GM12864 (cell line): ENCODE measurements at places on chromosomes 16 and 17.

DNA sequence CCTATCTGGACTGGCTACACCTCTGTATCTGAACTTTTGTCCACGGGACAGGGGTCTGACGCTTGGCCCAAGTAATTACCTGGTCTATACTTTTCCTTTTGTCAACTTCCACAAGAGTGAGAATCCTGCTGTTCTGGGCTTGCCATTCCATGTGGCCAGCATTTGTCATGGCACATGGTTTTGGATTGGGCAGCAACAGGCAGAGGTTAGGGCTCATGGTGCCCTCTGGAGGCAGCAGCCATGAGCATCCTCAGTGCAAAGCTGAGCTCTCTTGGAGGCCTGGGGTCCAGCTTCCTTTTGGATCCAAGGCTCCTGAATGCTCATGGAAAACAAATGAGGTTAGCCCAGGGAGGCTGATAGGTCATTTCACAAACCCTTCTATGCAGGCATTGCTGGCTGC lies 7.5 kb upstream of the EDC4 start:
- DNase-seq = no peak

DNA sequence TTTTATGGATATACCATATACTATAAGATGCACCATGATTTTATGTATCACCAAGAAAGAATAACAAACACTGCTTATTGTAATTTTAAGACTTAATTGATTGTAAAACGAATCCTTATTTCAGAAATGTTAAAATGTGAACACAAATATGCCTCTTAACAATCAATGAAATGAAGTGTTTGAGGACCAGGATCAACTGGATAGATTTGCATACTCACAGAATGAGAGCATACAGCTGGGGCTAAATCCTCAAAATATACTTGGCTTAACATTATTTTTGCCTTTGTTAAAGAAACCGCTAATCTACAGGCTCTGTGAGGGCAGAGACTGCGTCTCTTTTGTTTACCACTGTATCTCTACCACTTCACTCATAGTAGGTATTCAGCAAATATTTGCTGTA lies 93.6 kb downstream of the SPACA3 start:
- DNase-seq = no peak

GRCh38 chr16:8564934-8565345 lies 25.4 kb downstream of the TMEM114 start:
- DNase-seq = no peak

DNA sequence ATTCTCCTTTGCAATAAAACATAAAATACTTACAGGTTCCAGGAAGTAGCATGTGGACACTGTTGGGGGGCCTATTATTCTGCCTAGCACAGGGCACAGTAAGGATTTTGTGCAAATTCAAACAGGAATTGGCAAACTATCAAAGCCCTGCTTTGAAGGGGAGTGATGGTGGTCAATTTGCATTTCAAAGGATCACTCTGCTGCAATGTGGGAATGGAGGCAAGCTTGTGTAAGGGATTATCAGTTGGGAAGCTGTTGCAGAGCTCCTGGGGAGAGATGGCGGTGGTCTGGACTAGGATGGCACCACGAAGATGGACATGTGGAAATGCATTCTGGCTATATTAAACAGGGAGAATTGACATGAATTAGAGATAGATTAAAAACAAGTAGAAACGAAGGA lies 990.7 kb upstream of the RBFOX1 start:
- DNase-seq = no peak

DNA sequence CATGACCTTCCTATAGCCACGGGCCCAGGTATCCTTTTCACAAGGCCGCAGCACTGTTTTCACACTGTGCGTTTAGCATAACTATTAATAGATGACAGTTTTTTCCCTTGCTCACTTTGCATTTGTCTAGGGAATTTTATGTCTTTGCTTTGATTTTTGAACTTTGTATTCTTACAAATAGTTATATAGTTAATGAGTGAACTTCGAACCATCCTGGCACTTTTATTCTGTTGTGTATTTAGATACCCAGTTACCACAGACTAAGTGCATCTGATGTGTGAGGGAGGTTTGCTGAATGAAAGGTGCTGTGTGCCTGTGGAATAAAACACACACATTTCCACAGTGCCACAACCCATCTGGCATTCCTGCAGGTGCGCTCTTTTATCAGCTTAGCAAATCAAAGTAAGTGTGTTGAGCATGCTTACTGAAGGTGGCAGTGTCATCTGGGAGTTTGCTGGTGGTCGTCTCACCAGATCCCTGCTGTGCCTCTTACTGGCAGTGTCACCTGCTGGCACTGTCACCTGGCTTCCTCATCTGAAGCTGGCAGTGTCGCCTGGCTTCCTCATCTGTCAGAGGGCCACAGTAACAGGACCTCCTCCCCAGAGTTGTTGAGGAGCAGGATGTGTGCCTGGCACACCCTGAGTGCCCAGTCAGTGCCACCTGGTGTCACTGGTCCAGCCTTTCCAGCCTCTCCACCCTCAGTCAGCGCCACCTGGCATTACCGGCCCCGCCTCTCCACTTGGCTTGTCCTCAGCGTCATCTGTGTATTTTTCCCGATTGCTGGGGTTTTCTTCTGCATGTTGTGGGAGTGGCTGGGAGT lies 37.6 kb downstream of the USP10 start:
- DNase-seq = no peak

DNA sequence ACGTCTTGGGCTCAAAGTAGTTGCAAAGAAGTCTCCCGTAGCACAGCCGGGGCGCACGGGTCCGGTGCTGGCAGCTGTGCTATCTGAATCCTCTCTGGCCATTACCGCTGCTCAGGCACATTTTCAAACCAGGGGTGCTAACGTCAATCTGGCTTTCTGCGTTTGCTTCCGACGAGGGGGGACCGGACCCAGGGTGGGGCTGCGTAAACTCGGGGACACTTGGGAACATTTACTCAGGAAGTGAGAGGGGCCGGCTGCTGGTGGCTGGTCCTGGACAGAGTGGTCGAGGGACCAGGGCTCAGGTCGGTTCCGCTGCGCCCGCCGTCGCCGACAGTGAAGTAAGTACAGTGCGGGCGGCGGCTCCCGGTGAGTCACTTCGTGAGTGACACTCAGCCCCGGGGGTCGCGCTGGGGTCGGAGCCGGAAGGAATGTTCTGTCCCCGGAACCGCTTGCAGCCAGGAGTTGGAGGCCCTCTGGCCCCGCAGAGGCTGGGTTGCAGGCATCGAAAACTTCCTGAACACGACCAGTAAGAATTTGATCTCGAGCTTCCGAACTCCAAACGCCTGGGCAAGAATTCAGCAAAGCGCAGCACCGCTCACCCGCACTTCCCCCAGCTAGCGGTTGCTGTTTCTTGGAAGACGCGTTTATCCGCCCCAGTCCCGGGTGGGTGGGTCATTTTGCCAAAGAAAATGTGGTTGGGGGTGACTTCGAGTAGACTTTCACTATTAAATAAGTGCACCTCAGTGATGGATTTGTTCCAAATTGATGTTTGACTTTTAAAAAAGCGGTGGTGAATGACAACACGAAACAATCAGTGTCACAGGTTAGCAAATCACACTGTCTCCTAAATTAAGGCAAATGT lies 1.4 kb upstream of the HS3ST3B1 start:
- no peak for DNase-seq

DNA sequence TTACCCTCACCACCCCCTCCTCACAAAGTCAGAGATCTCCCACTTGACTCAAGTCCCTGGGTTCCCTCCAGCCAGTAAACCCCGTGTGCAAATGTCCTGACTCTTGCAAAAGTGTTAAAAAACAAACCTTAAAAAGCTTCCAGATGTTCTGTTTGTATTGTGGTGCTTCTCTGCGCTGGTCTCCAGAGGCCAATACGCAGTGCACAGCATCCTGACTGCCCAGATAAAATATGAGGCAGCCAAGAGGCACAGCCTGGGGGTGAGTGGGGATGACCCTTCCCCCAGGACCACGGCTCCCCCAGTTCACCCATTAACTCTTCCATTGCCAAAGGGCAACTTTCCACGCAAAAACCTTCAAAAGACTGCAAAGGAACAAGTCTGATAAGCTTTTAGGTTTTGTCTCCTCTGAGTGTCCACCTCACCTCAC lies 291.8 kb downstream of the SOX9 start:
- DNase-seq = no peak
